ENCODE measurements at places on chromosomes 6 and 20. TPM values are rescaled to one million over a fixed set of nuclear protein-coding genes. Genes with fewer than 3 reads are reported as not detected.

GRCh38 chr6:5339786-5340185 is 78.5 kb downstream of the FARS2 start:
- DNase-seq: no peak

- DNase-seq: no peak
Measured at GRCh38 chr6:26195376-26195923, 108.2 kb downstream of the HFE start.

DNA sequence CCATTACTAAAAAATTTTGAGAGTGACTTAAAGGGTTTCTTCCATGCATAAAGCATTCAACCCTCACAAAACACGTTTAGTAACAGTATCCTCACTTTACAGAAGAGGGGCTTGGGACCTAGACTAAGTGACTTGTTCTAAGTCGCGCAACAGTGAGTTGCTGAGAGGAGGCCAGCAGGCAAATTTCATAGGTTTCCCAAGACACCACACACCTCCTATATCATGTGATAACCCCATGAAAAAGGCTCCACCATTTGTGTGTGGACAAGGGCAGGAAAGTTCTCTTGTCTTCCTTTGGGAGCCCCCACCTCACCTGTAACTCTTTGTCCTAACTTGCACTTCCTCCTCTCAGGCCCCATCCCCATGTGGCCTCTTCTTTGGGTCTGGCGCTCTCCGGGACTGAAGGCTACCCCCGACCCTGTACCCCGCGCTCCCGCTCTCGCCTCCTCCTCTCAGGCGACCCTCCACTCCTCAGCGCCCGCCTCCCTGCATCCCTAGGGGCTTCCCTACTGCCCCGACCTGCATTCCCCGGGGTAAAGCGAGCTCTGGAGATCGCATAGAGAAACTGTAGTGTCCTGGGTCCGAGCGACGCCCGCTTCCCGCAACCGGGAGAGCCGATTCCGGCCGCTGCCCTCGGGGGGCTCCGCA is 392 bp downstream of the PSMB8 start:
- DNase-seq: peak; percentile 54

DNA sequence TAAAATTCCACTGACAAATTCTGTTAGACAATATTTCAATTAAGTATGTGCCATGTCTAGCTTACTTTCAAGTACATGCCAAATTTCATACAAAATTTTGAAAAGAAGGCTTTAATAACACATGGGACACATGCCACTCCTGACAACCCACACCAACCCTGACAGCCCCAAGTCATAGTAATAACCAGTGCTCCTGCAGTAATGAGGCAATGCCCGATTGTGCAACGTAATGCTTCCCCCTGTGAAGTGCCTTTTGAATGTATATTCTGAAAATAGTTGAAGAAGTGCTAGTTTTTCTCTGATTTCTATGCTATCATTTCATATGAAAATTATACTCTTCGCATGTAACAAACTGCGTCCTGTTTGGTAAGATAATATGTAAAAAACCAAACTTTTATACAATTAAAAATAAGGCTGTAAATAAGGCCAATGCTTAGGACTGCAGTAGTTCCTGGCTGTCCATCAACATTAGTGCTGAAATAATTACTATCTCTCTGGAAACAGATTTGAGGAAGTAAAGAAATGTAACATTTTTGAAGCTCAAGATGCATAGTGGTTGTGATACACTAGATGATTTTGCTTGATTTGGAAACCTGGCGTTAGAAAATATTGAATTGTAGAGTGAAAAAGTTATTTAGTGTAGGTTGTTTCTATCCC is 125.8 kb upstream of the BCLAF1 start:
- DNase-seq: no peak

GRCh38 chr6:156450421-156450820 is 326.8 kb upstream of the ARID1B start:
- no peak for DNase-seq

- no peak for DNase-seq
Measured at GRCh38 chr20:12177657-12178293, 260.1 kb downstream of the BTBD3 start.

DNA sequence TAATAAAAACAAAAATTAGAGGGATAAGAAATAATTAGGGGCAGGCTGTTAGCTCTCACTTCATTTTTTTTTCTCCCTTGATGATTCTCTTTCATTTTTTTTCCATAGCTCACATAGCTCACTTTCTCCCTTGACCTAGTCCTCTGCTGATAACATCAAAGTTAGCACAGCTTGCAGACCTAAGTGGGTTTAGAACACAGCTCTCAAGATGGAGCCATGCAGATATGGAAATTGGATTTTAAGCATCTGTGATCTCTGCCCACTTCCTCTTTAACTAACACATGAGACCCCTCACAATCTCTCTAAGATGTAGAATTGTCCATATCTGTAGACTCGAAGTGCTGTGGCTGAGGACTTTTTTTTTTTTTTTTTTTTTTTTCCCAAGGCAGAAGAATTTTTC is 257.1 kb downstream of the SOX4 start:
- no peak for DNase-seq

DNA sequence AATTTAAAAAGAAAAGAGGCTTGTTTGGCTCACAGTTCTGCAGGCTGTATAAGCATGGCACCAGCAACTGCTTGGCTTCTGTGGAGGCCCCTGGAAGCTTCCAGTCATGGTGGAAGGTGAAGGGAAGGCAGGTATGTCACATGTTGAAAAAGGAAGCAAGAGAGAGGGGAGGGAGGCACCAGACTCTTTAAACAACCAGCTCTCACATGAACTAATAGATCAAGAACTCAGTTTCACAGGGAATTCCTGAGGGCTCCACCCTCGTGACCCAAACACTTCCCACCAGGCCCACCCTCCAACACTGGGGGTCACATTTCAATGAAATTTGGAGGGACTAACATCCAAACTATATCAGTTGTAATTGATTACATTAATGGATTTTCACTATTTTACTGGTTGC is 127.9 kb upstream of the MLIP start:
- DNase-seq: no peak

GRCh38 chr6:24761193-24761835 is 13.4 kb upstream of the GMNN start:
- peak; percentile 52 for DNase-seq

Gene TMC2
- total RNA-seq: not detected

Gene GJA10
- not detected for total RNA-seq

Gene OXT
- not detected for total RNA-seq
